ENCODE measurements at places on chromosomes 4 and X.
A peak's percentile ranks its signal among the peaks of the same experiment; 100 is the strongest.

- DNase-seq, result peak; percentile 66
Observed at GRCh38 chr4:99405433-99406115, 29.6 kb downstream of the ADH7 start.

GRCh38 chrX:86910602-86911311 is 606.8 kb upstream of the KLHL4 start:
- DNase-seq, result no peak

GRCh38 chr4:82499738-82500434 is 61.9 kb downstream of the TMEM150C start:
- no peak for DNase-seq

DNA sequence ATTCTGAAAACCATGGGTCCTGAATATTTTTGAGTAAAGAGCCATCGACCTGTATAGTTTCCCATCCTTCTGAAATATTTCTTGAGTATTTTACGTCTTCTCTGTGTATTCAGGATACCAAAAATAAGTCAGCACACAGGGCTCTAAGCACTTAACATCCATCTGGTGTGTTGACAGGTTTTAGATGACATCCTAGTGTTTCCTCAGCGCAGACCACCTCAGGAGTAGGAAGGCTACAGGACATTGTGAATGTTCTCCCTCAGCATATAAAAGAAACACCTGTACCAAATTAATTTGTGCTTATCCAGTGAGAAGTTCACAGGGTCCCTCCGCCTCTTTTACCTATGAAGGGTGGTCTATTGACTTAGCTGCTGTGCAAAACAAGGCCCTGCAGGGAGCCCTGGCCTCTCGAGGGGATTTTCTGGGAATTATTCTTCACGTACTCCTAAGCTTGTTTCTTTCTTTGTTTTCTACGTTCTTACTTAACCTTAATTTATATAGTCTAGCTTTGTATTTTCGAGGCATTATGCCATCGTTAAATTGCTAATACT is 241.8 kb downstream of the FBXO8 start:
- no peak for DNase-seq

GRCh38 chrX:131861088-131861787 is 161.9 kb upstream of the STK26 start:
- peak; percentile 33 for DNase-seq

DNA sequence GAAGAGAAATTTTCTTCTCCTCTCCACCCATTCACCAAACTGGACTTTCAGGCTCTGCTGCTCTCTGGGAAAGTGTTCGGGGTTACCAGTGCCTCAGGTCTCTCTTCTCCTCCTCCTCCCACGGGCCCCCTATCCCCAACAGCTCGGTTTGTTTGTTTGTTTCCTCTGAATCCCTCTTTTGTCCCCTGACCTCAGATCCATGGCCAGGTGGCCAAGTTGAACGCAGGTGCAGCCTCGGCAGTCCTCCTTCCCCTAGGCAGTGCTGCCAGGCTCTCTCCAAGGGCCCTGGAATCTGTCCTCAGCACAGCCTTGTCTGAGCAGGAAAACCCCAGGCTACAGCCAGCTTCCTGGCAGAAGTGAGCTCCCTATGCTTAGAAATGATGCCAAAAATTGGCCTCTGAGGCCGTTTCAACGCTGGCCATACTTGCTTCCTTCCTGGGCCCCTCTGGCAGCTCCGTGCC is 60.0 kb downstream of the FHDC1 start:
- peak; percentile 50 for DNase-seq

DNA sequence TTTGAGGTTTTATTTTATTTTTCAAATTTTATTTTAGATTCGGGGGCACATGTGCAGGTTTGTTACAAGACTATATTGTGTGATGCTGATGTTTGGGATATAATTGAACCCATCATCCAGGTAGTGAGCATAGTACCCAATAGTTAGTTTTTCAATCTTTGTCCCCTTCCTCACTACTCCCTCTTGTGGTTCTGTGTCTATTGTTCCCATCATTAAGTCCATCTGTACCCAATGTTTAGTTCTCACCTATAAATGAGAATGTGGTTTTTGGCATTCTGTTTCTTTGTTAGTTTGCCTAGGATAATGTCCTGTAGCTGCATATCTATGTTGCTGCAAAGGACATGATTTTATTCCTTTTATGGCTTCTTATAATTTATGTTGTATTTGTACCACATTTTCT is 767.2 kb upstream of the ADGRL3 start:
- DNase-seq, result no peak

DNA sequence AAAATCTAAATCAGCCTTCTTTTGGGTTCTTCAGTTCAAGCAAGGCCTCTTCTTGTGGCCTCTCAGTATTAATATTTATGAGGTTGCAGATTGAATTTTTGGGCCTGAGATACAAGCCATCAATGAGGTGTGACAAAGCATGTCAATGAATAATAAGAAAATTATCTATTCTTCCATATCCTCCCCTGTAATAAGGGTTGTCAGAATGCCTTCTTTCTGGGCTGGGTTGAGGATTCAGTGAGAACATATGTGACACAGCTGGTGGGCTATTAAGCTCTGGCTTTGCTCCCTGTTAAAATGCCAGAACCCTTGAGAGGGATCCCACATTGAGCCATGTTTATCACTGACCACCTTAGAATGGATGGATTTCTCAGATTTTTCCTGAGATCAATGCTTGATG is 187.2 kb downstream of the AR start:
- no peak for DNase-seq

- no peak for DNase-seq
Observed at GRCh38 chr4:164484551-164484950, 269.4 kb upstream of the SMIM31 start.

DNA sequence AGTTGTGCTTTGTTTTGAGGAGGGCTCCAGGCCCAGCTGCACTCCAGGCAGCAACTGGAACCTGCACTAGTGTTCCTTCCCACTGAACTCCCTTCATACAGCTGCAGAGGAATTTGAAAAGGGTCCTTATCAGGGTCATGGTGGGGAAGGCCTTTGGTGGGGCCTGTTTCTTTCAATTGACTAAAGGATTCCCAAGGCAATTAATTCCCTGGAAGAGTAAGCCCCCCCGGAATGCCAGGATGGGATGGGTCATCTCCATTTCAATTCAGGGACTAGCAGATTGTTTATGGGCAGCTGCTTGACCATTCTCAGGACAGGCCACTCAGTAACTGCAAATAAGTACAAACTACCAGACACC is 45.3 kb downstream of the TSC22D3 start:
- DNase-seq, result no peak

DNA sequence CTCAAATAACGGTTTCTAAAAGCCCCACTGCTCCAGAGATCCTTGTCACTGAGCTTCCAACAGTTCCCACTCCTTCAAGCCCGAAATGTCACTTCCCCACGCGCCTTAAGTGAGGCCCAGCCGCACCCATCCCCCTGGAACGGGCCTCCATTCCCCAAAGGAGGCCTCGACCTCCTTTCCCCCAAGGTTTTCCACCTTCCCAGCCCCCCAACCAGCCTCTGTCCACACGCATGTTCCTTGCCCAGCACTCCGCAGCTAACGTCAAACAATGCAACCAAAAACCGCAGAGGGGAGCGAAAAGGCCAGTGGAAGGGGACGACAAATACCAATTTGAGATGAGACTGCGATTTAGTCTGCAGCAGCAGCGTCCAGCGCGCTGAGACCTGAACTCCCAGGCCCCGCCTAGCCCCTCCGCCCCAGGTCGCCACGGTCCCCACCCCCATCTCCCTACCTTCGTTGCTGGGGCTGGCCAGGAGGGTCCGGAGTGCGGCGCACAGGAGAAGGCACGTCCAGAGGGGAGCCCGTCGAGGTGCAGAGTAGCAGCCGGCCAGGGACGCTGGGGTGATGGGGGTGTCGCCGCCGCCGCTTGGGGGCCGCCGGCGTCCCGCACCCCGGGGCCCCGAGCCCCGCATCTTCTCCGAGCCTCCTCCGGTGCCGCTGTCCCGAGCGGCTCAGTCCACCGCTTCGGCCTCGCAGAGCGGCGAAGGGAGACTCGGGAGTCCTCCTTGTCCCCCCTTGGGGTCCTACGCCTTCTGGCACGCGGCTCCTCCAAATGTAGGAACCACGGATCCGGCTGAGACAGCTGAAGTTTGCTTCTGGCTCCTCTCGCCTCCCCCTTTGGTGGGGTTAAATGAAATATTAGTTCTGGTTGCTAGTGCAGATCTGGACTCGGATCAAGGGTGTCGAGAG is 924 bp downstream of the EPHA5 start:
- DNase-seq, result no peak

GRCh38 chr4:40261231-40262076 is 64.6 kb downstream of the RHOH start:
- no peak for DNase-seq

DNA sequence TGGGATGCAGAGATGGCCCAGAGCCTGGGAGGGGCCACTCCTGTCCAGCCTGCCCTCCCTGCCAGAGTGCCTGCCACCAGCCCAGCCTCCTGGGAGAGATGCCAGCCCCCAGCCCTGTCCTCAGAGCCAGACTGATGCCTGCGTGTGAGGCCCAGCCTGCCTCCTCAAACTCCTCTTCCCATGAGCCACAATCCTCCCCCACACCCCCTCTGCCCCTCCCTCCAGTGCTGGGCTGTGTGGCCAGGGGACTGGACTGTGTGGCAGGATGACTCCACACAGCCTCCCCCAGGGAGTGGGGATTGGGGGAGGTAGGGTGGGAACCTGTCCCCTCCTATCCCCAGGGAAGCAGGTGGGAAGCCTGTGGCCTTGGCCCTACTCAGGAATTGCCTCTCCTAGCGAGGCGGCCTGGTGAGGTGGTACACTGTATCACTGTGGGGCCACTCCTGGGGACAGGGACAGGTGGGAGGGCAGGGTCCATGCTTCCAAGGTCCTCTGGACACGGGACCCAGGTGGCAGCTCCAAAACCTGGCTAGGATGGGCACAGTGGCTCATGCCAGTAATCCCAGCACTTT is 4.3 kb upstream of the SH3BP2 start:
- DNase-seq, result no peak

GRCh38 chr4:119206178-119206577 is 6.3 kb upstream of the USP53 start:
- DNase-seq, result no peak

- no peak for DNase-seq
Observed at GRCh38 chr4:174717828-174718227, 111.2 kb downstream of the GLRA3 start.

- DNase-seq, result peak; percentile 14
Observed at GRCh38 chrX:28639451-28639850, 52.2 kb downstream of the IL1RAPL1 start.

DNA sequence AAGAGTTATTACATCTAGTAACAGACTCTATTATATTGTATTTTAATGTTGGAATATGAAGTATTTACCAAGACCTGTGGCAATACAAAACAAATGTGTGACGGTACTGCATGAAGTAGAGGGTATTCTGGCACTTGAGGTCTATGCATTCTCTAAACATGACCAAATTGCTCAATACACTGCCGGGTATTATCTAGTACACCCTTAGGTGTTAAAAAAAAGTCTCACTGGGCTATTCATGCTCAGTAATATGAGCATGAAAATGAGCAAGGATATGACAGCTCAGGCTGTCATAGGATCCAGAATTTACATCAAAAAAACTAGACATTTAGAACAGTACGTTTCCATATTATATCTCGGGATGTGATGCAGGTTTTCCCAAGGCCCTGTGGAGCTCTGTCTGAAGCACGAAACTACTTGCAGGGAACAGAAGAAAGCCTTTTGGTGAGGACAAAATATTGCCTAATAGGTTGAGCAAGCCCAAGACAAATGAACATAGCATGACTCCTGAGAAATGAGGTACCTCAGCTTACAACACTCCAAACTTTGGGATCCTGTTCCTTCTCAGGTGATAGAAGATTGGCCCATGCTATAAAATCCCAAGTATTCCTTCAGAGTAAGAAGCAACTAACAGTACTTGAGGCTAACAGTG is 74.1 kb upstream of the MAOA start:
- peak; percentile 73 for DNase-seq

- peak; percentile 61 for DNase-seq
Observed at GRCh38 chrX:135477576-135477975, 42.9 kb upstream of the INTS6L start.

DNA sequence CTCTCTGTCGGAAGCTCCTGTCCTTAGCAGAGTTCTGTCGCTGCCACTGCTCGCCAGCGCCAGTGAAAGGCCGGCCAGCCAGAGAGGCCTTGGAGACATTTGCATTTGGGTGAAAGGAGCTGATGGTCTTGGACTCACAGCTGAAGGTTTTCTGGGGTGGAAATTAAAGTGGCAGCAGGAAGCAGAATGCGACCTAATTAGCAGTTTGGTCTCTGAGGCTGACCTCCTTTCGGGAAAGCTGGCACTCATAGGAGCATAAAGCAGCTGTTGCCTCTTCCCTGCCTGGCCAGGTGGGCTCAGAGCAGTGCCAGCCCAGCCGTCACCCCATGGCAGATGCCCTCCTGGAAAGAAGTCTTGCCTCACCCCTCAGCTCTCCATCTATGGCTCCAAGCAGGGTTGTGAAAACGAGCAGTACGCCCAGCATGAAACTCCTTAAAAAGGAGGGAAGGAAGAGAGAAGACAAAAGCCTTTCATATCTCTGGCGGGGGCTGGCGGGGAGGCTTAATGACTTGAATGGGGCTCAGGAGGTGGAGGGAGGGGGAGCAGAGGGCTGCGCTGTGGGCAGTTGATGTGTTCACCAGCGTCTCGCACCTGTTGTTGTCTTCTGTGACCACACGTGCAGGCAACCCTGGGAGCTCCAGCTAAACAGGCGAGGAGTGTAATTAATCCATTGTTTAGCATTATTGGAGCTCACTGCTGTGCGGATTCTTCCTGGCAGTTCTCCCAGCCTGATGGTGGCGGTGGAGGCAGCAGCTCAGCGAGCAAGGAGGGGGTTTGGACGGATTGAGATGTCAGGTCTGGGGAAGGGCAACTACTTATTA is 264.0 kb downstream of the MID1IP1 start:
- no peak for DNase-seq

DNA sequence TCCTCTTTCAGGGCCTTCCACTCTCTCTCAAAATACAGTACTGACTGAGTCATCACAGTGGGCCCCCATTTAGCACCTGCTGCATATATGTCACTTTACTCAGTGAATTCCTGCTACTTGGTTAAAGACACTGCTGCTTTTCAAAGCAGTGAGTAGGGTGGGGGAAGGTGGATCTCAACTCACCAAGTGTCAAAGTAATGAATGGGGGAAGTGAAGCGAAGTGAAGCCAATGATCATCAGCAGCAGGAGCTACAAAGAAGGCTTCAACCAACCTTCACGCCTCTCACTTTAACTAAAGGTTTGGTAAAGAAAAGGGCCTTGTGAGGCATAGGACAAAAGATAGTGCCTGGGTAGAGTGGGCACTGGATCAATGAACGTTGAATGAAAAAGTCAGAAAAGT is 424.1 kb downstream of the SMARCA1 start:
- no peak for DNase-seq

DNA sequence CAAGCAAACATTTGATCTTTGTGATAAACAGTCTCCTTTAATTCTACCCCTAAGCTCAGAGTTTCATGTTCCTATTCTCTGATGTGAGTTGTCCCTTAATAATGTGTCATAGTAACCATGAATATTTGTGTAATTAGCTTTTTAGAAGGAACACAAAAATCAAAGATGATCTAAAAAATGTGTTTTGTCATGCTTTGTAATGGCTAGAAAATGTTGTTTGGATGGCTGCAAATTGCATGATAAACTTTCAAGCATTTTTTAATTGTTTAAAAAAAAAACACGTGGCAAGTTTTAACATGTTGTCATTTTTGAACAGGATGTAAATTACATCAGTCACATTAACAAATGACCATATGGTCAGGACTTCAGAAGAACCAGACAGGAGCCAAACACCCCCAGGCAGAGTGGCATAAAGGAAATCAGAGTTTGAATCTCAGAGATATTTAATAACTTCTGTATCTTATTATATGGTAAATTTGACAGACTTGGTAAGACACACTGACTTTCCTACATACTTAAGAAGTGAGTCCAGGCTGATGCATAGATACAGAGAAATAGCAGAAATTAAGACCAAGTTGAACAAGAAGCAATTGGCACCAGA is 223.9 kb upstream of the VEGFC start:
- DNase-seq, result peak; percentile 79

Measured in mammary epithelial cell (primary cell).